ENCODE measurements at places on chromosomes 2 and 18. TPM values are rescaled to one million over a fixed set of nuclear protein-coding genes. Genes with fewer than 3 reads are reported as not detected.

RGPD8 gene
- 8.1 TPM for total RNA-seq

NYAP2 gene
- total RNA-seq: not detected

SFT2D3 gene
- total RNA-seq: 3.7 TPM

- no peaks in the 10 kb centered on the region for H3K4me1 ChIP-seq
- H3K36me3 ChIP-seq: no peaks in the 10 kb centered on the region
- DNase-seq: no peak
Observed at GRCh38 chr2:78201064-78201575, 678.9 kb upstream of the LRRTM4 start.

DNA sequence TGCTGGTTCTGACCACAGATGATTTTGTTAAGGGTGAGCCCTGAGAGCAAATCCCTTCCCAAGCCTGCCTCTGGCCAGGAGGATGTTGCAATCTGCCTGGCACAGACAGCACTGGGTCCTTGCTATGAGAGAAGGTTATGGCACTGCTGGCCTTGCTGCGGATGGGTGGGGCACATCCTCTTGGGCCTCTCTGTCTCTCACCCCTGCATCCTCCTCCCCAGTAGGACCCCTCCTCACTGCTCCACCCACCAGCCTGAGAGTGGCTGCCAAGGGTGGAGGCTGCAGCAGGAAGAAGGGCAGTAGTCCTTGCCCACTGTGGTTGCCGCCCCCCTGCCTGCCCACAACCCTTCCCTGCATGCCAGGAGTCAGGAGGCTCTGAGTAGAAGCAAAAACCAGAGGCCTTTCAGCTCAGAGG is 180.9 kb downstream of the ZBTB7C start:
- DNase-seq: peak; percentile 42
- H3K27me3 ChIP-seq: no peaks in the 10 kb centered on the region
- H3K4me3 ChIP-seq: no peak overlapping the region
- H3K4me1 ChIP-seq: no peaks in the 10 kb centered on the region

- no peaks in the 10 kb centered on the region for H3K4me1 ChIP-seq
- no peaks in the 10 kb centered on the region for H3K27me3 ChIP-seq
- DNase-seq: no peak
- H3K27ac ChIP-seq: no peak overlapping the region
- H3K4me3 ChIP-seq: no peak overlapping the region
- no peaks in the 10 kb centered on the region for H3K36me3 ChIP-seq
Observed at GRCh38 chr18:354471-354870, 86.6 kb upstream of the THOC1 start.
